ENCODE measurements at places on chromosomes 7 and 10.

DNA sequence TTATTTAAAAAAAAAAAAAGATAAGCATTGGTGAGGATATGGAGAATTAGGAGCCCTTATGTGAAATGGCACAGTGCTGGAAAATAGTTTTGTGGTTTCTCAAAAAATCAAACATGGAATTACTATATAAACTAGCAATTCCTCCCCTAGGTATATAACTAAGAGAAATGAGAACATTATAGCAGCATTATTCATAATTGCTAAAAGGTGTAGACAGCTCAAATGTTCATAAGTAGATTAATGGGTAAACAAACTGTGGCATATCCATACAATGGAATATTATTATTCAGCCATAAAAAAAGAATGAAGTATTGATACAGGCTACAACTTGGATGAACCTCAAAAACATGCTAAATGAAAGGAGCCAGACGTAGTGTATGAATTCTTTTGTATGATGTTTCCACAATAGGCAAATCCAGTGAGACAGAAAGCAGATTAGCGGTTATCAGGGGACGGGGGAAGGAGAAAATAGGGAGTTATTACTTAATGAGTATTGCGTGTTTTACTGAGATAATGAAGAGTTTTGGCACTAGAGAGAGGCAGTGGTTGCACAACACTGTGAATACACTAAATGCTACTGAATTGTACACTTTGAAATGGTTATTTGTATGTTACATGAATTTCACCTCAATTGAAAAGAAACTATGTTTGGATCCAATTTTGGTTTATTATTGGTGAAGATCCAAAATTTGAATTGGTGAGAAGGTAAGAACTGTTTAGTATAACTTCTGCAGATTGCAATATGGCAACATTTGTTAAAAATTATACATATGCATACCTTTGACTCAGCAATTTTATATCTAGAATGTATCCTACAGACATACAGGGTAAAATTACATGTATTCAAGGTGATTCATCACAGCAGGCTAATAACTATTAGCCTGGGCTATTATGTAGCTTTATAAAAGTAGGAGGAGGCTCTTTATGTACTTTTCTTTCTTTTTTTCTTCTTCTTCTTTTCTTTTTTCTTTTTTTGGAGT is 69.7 kb downstream of the VCL start:
- DNase-seq = no peak

DNA sequence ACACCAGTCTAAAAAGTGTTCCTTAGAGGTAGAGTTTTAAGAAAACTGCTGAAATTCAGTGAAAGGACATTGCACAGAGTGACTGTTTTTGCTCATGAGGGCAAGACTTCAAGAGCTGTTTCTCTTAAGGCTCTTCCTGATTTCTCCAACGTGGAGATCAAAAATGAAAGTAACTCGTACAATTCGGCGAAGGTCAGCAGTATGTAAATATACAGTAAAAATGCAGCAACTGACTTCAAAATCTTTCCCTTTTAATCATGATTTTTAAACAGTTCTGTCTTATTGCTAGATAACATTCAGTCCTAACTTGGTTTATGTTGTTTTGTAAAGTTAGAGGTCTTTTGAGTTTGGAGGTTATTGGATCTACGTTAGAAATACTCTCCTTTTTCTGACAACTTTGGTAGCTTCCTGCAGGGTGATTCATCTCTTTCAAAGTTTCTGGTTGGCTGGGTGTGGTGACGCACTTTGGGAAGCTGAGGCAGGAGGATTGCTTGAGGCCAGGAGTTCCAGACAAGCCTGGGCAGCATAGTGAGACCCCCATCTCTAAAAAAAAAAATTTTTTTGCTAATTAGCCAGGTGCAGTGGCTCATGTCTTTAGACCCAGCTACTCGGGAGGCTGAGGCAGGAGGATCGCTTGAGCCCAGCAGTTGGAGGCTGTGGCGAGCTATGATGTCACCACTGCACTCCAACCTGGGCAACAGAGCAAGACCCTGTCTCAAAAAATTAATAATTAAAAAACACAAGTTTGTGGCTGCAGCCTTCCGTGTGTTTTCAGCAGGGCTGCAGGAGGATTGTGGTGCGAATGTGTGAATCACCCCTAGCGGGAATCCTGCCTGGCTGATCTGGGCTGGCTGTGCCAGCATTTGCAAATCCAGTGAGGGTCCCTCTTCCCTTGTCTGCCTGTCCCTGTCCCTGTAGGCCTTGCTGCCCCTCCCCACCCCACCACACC is 29.2 kb upstream of the AP5Z1 start:
- DNase-seq = peak; percentile 33

DNA sequence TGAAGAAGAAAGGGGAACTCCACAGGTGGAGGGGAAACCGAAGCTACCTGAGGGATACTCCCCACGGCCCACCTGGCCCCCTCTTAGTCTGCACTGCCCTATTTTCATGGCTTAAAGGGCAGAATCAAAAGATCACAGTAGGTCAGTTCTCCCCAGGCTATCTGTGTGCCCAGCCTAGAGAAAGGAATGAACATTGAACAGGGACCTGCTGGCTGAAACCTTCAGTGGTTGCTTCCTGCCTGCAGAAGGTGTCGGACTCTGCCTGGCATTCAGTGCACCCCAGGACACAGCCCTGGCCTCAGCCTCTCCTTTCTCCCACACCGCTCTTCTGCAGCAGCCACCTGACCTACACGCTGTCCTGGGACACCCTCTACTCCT is 74.5 kb downstream of the PRKAG2 start:
- DNase-seq = no peak

DNA sequence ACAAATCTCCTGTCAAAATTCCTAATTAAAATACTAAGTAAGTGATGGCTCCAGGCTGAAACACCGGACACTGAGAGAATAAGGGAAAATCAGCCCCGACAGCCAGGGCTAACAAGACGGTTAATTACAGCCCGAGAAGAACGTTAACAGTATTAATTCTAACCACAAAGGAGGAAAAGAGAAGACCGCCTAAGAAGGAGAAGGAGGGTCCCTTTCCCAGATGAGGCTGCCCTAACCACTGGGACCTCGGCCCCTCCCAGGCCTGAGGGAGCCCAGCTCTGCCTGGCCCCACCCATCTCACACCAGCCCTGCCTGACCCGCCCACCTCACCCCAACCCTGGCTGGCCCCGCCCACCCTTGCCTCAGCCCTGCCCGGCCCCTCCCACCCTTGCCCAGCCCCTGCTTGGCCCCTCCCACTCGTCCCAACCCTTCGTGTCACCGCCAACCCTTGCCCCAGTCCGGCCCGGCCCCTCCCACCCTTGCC is 51.3 kb downstream of the PWWP2B start:
- peak; percentile 37 for DNase-seq

GRCh38 chr10:80132299-80133139 is at the start of gene PLAC9:
TSS of gene PLAC9 (plus strand) at chr10:80132730. CDS start at chr10:80132763, 33 bp downstream.
- DNase-seq = no peak

GRCh38 chr10:104368381-104368780 is 14.7 kb downstream of the CFAP58 start:
- no peak for DNase-seq

GRCh38 chr7:106423111-106423510 is 138.3 kb upstream of the NAMPT start:
- DNase-seq = no peak

DNA sequence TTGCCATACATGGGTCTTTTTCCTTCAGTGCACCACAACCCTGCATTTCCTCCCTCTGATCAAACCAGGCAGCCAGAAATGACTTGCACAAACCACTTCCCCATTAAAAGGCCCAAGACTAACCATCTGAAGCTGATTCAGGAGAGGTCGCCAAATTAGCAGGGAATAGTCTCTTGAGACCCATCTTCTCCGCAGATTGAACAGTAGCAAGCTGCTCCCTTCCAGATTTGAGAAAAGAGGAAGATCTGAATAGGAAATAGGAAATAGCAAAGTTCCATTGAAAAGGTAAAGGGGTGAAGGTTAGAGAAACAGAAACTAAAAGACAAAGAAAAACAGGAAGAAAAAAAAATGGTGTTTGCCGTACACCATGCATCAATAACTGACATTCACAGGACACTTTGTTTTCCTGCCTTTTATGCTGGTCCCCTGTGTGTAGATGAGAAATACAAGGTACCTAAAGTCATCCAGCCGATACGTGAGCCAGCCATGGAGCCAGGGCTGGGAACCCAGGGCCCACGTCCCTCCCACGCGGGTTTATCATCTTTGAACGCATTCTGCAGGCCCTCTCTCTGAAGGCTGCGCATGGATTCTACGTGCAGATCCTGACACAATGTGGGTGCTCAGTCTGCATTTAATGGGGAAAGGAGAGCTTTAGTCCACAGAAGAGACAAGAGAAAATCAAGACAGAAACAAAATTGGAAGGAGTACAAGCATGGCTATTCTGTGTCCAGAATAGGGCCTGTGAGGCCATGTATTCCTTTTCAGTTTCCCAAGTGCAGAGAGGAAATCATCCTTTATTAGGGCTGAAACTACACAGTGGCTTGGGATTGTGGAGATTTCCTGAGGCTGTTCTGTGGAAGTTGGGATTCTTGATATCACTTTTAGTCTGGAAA is 268.4 kb upstream of the NPVF start:
- DNase-seq = no peak

GRCh38 chr7:44472843-44473242 is 17.6 kb downstream of the NUDCD3 start:
- DNase-seq = no peak
